ENCODE measurements at places on chromosomes 12 and 14.

DNA sequence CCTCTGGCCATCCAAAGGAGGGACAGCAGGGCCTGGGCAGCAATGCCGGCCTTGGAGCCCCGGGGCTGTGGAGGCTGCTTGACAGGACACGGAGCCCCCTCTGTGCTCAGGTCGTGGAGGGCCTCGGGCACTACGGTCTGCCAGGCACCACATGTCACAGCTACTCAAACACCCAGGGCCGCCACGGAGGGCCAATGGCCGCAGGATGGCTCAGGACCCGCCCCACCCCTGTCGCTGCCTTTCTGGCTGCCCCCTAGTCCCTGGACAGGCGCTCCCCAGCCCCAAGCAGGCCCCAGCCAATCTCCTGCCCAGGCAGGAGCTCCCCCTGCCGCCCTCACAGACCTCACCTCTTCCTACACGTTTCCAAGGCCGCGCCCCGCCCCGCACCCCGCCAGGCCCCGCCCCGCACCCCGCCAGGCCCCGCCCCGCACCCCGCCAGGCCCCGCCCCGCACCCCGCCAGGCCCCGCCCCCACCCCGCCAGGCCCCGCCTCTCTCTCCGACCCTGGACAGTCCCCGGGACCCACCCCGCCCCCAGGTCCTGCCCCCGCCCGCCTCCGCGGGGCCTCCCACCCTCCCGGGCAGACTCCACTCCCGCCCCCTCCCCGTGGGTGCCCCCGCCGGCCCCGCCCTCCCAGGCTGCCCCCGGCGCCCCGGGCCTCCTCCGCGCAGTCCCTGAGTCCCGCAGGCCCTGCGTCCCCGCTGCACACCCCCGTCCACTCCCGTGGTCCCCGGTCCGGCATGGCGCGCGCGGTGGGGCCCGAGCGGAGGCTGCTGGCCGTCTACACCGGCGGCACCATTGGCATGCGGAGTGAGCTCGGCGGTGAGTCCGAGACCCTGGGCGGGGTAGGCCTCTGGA is at the start of gene ASPG:
ASPG (plus strand) TSS at position 669 of the 857 bp plus-strand sequence; CDS start at position 740, 71 bp downstream.
- peak; percentile 59 for DNase-seq
- H3K27me3 ChIP-seq: no peaks in the 10 kb centered on the region
- no peaks in the 10 kb centered on the region for H3K36me3 ChIP-seq
- no peak within 1 kb of the TSS for H3K4me3 ChIP-seq
- peak within 1 kb of the TSS; percentile 10 for H3K27ac ChIP-seq

GRCh38 chr12:77104792-77105191 is 39.4 kb upstream of the E2F7 start:
- H3K27me3 ChIP-seq: no peaks in the 10 kb centered on the region
- H3K4me3 ChIP-seq: no peak overlapping the region
- H3K27ac ChIP-seq: no peak overlapping the region
- no peak for DNase-seq
- no peaks in the 10 kb centered on the region for H3K4me1 ChIP-seq
- H3K36me3 ChIP-seq: no peaks in the 10 kb centered on the region

GRCh38 chr12:80053051-80053790 is 46.1 kb upstream of the OTOGL start:
- no peak overlapping the region for H3K27ac ChIP-seq
- H3K4me3 ChIP-seq: no peak overlapping the region
- H3K36me3 ChIP-seq: no peaks in the 10 kb centered on the region
- DNase-seq: peak; percentile 49
- no peaks in the 10 kb centered on the region for H3K4me1 ChIP-seq

- H3K36me3 ChIP-seq: no peaks in the 10 kb centered on the region
- H3K4me1 ChIP-seq: no peaks in the 10 kb centered on the region
- DNase-seq: no peak
- H3K27me3 ChIP-seq: no peaks in the 10 kb centered on the region
- no peak overlapping the region for H3K27ac ChIP-seq
These were observed 558.5 kb downstream of the TMTC2 start for GRCh38 chr12:83245156-83245555.

GRCh38 chr12:10807186-10807585 is at the start of gene TAS2R8:
TSS of gene TAS2R8 (minus strand) at chr12:10807286. CDS start at chr12:10806980, 306 bp downstream.
- H3K4me1 ChIP-seq: no peaks in the 10 kb centered on the region
- no peak within 1 kb of the TSS for H3K27ac ChIP-seq
- H3K36me3 ChIP-seq: no peaks in the 10 kb centered on the region
- H3K4me3 ChIP-seq: no peak within 1 kb of the TSS
- DNase-seq: no peak

GRCh38 chr14:68502230-68502629 is 290.6 kb downstream of the ZFP36L1 start:
- H3K27me3 ChIP-seq: no peaks in the 10 kb centered on the region
- no peak overlapping the region for H3K4me3 ChIP-seq
- DNase-seq: no peak
- no peaks in the 10 kb centered on the region for H3K36me3 ChIP-seq
- H3K4me1 ChIP-seq: peaks cover 10% of the 10 kb centered on the region
- H3K27ac ChIP-seq: no peak overlapping the region

DNA sequence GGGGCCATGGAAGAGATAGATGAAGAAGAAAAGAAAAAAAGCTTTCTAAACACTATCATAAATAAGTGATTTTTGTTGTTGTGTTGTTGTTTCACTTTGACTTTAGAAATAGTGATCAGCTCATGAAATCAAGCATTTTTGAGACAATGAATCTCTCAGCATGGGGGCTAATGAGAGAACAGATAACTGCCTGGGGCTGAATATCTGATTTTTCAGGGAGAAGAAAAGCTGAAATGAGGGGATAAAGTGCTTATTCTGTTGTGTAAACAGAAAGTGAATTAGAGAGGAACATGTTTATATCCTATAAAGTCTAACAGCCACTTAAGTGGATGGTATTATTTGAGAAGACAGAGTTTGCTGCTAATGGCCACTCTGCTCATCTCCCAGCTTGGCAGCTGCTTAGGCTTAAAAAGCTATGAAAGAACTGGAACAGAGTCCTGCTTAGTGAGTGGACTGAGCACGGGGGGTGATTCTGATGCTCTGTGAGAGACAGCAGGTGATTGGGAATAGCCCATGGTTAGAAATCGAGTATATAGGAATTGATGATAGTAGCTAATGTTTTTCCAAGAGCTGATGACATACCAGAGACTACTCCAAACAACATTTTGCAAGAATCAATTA is 646.1 kb upstream of the TMEM132C start:
- no peak for DNase-seq
- H3K36me3 ChIP-seq: no peaks in the 10 kb centered on the region
- no peak overlapping the region for H3K4me3 ChIP-seq
- H3K27ac ChIP-seq: no peak overlapping the region
- H3K4me1 ChIP-seq: no peaks in the 10 kb centered on the region
- H3K27me3 ChIP-seq: no peaks in the 10 kb centered on the region

- no peak overlapping the region for H3K27ac ChIP-seq
- no peak for DNase-seq
- H3K36me3 ChIP-seq: no peaks in the 10 kb centered on the region
- H3K27me3 ChIP-seq: no peaks in the 10 kb centered on the region
- H3K4me3 ChIP-seq: no peak overlapping the region
These were observed 117.2 kb upstream of the SCAF11 start for GRCh38 chr12:46107591-46107990.

DNA sequence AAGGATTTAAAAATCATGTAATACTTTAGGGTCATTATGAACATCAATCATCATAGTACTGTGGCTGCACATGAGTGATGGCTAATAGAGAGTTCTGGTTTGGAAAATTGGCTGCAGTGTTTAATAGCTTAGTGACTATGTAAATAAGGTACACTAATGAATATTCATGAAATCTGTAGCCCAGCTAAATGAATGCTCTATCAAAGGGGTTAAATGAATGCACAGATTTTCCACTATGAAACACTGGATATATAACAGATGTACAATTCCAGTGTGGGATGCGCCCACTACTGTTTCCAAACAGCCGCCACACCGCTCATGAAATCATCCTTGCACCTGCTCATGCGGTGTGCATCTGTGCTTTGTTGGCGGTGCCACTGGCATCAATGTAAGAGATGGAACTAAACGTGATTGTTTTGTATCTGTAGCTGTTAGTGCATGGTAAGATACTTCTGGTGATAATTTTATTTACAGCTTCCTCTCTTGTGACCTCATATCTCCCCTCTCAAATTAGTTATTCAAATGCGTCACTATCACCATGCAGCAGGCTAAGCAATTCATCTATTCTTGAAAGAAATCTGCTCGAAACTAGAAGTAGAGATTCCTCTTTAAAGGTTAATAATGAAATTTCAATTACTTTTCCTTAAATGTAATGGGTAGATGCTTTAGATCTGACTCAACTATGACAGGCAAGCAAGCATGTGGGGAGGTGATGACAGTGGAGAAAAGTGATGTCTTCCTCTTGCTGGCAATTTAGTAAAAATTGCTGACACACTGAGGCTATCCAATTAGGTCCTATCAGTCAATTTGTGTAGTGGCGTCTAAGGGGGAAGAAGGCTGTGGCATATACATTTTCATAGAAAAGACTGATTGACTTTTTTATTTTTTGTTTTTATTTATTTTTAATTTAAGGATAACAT is 433.6 kb downstream of the AEBP2 start:
- no peak for DNase-seq
- H3K27me3 ChIP-seq: no peaks in the 10 kb centered on the region
- H3K27ac ChIP-seq: no peak overlapping the region
- H3K36me3 ChIP-seq: no peaks in the 10 kb centered on the region
- H3K4me3 ChIP-seq: no peak overlapping the region
- H3K4me1 ChIP-seq: no peaks in the 10 kb centered on the region

GRCh38 chr12:50916292-50916691 is 36.1 kb upstream of the HIGD1C start:
- no peak for DNase-seq
- H3K27me3 ChIP-seq: no peaks in the 10 kb centered on the region
- no peak overlapping the region for H3K4me3 ChIP-seq
- no peaks in the 10 kb centered on the region for H3K4me1 ChIP-seq
- no peak overlapping the region for H3K27ac ChIP-seq

GRCh38 chr14:103503296-103503695 is 19.3 kb downstream of the CKB start:
- H3K4me3 ChIP-seq: no peak overlapping the region
- no peak for DNase-seq
- H3K36me3 ChIP-seq: no peaks in the 10 kb centered on the region
- H3K27ac ChIP-seq: no peak overlapping the region
- H3K4me1 ChIP-seq: no peaks in the 10 kb centered on the region

GRCh38 chr12:129190827-129191226 is 337.5 kb downstream of the GLT1D1 start:
- no peaks in the 10 kb centered on the region for H3K36me3 ChIP-seq
- no peak overlapping the region for H3K27ac ChIP-seq
- DNase-seq: no peak
- no peak overlapping the region for H3K4me3 ChIP-seq

GRCh38 chr14:22152161-22152870 is 436.7 kb downstream of the DAD1 start:
- H3K4me3 ChIP-seq: no peak overlapping the region
- DNase-seq: no peak
- H3K27me3 ChIP-seq: no peaks in the 10 kb centered on the region
- no peaks in the 10 kb centered on the region for H3K36me3 ChIP-seq

Measured in Peyer's patch (tissue), 4 donors.